ENCODE measurements at places on chromosomes 4 and X.

- DNase-seq: no peak
Measured at GRCh38 chr4:15707363-15707715, 4.5 kb downstream of the BST1 start.

DNA sequence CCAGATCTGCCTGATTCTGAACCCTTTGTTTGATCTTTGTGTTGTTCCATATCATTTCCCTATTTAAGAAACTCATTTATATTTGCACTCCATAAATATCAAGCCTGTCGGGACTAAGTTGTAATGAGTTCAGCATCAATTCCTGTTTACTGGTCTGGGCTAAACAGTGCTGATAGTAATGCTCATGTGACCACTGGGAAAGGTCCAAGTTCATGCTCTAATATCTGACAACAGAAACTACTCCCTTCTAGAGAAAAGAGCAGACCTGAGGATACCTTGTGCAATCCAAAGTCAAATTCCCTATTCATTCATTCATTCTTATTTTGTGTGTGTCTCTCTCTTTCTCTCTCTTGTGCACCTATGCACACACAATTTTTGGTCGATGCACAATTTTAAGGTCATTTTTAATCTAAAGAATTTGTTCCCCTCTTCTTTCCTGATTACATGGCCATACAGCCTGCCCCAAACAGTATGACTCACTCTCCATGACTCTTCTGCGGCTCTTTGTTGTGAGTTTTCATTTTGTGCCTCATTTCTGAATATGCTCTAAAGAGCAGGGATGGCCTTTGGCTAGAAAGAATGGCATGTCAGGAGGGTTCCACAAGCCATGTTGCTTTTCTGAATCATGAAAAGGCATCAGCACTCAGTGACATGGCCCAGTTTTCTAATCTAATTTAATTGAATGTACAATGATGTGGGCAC is 664.3 kb downstream of the RPA4 start:
- DNase-seq: no peak

DNA sequence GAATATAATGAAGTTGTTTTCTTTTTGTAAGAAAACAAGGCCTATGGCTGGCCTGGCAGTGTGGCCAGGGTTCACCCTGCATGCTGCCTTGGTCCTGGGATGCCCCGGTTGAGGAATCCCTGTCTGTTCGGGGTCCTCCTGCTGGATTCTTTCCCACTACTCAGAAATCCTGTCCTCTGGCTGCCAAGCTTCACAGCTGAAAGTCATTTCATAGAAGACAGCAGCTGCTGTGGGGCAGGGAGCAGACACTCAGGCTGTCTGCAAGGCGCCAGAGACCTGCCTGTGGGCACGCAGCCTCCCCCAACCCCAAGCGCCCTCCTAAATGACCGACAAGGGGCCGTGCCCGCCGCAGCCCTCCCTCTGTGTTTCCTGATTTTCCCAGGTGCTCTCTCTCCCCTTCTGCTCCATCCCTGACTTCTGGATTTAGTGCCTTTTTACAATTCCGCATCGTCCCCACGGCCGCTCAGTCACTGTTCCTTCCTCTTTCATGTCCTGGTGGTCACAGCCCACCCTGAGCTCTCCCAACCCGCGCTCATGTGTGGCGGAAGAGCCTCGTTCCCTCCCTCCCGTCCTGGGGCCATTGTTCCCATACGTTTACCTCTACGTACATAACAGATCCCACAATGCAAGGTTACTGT is 27.5 kb downstream of the ZFYVE28 start:
- DNase-seq: no peak

DNA sequence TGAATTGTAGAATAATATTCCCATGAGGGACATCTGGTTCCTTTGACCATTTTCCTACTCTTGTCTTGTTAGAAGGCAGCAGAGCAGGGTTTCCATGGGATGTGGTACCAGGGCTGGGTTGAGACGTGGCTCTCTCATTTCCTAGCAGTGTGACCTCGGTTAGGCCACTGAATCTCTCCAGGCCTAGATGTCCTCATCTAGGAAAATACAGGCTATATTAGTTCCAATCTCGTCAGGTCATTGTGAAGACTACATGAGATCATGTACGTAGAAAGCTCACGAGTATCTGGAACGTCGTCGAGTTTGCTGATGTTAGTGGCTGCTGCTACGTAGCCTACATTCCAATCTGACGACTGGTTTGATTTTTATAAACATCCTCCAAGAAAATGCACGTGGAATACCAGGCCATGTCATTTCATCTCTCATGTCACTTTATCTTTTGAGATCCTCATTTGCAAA is 278.2 kb upstream of the GATB start:
- no peak for DNase-seq

DNA sequence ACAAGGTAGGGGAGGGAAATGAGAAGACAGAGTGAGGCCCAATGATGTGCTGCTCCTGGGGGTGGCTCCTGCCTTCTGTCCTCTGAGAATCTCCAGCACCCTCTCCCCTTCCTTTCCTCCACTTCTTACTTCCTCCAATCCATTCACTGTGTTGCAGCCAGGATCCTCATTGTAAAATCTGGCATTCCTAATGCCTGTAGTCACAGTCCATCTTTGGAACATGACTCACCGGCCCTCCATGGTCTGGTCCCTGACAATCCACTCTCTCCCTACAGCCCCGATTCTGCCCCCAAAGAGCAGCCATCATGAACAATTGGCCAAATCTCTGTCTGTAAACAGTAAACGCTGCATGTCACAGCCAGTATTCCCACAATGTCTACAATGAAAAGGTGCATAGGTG is 72.9 kb downstream of the CLNK start:
- DNase-seq: no peak

DNA sequence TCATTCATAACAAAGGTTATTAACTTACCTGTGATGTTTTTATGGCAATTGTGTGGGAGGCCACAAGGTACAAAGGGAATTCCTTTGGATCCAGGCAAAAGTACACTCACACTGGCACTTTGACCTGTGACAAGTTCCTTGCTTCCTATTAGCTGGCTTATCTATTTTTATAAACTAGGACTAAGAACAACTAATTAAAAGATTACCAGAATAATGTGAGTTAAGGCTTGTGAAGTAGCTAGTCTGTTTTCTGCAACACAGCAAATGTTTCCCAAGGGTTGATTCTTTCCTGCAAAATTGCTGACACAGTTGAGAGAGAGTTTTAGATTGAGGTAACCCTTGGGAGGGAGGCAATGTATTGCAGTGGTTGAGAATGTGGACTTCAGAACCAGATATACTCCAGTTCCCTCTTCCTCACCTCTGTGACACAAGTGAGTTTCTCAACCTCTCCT is 107.9 kb downstream of the CPEB2 start:
- DNase-seq: no peak

Measured in C1 segment of cervical spinal cord (tissue), 14 donors.